ENCODE measurements at places on chromosomes 6 and 20.

DNA sequence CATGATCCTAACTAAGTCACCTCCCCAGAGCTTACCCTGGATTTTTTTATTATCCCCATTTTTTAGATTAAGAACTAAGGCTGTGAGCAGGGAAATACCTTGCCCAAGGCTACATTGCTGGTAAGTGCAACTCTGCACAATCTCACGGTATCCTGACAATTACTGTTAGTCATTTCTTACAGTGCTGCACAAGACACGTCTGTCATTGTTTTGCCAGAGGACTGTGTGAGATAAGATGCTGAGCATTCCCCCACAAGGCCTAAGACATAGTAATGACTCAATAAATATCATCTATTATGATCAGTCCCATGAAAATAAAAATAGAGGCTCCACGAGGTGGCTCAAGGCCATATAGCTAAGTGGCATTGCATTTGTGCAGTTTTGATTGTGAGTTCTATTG is 21.0 kb downstream of the PFDN4 start:
- DNase-seq: no peak

GRCh38 chr6:127177030-127177922 is 58.8 kb downstream of the RSPO3 start:
- DNase-seq: no peak

- no peak for DNase-seq
Observed at GRCh38 chr6:83518816-83519480, 6.6 kb downstream of the PRSS35 start.

DNA sequence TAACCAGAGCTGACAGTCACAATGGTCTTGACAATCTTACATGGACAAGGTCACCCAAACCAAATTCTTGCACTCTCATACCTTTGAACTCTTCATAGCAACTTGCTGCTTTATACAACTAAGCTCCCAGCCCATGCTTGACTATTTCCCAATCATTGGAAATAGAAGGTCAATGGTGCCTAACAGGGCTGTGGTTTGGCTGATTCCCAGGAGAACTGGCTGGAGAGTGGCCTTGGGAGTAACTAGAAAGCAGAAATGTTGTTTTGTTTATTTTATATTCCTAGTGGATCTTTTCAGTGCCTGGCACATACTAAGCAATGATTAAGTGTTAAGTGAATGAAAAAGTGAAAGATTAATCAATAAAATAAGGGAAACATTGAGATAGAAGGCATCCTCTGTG is 3.0 kb downstream of the SPINT4 start:
- no peak for DNase-seq

DNA sequence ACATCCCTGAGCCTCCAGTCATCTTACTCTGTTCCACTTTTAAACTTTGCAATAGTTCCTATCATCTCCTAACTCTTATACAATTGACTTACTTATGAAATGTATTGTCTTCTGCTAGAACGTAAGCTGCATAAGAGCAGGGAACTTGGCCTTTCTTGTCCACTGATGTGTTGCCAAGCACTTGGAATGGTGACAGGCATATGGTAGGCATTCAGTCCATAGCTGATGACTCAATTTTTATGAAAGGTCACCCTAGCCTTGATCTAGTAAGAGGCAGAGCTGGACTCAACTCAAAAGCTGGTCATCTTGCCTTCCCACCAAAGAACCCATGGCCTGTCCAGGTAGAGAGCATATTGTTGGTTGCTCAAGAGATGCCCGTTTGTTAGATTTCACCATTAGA is 82.4 kb upstream of the FAM184A start:
- no peak for DNase-seq

GRCh38 chr6:28876710-28877109 is 47.1 kb downstream of the TRIM27 start:
- DNase-seq: no peak

DNA sequence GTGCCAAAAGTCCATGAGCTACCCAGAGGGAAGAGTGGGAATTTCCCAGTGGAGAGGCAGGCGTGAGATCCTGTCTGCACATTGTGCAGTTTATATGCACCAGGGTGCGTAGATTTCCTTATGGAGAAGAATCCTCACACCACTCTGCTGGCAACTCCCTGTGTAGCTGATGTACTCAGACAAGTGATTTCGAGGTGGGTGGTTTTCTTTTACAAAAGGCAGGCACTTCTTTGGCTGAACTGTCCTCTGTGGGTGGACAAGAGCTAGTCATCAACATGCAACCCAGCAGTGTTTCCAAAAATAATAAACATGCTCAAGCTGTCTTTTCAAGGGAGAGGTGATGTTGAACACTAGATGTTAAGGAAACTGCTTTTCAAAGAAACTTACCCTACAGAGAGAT is 121.7 kb upstream of the NXT1 start:
- DNase-seq: peak; percentile 11

DNA sequence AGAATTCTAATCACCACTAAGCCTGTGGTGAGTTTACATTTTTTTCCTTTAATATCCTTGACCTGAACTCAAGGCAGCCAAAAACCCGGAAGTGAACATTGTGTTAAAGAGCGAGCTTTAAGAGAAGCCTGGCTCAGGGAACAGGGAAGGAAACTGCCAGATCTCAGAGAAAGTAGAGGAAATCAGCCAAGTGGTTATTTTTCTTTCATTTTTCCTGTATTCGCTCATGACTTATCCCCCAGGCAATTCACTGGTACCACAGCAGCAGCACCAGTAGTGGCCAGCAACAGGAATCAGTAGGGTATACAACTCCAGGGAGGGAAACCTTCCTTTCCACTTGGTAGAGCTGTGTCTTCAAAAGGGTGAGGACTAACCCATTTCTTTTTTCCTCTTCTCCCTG is 89.6 kb upstream of the HMGCLL1 start:
- DNase-seq: no peak

DNA sequence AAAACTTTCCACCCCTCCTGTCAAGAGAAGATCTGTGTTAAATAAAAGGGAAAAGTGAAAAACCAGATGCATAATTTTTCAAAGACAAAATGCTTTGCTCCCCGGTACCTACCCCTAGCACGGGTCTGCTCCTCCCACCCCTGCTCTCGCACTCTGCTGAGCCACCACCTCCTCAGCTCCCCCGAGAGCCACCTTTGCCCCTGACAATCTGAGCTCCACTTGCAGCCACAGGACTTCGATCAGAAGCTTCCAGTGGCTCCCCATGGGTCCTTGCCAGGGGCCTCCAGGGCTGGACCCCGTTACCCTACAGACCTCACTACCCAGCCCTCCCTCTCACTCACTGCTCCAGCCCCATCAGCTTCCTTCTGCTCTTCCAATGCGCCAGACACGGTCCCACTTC is 171.7 kb downstream of the PREX1 start:
- DNase-seq: no peak

GRCh38 chr20:31555203-31555775 is 41.0 kb downstream of the HM13 start:
- DNase-seq: no peak

GRCh38 chr20:23841693-23842092 is 15.2 kb upstream of the CST2 start:
- DNase-seq: no peak

DNA sequence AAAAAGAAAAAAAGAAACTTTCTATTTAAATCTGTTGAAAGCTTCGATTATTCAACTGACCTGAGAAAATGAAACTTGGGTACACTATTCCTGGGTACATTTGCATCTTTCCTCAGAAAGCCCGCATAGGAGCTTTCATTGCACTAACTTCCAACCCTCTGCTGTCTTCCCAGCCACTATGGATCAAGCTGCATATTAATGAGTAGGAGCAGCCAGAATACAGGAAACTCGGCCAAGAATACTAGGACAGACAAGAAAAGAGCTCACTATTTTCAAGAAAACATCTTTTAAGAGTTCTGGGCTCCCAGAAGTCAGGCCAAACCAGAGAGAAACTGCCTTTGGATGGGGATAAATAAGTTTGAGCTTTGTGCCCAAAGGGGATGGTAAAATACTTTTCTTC is 135.0 kb upstream of the CCDC28A start:
- no peak for DNase-seq

DNA sequence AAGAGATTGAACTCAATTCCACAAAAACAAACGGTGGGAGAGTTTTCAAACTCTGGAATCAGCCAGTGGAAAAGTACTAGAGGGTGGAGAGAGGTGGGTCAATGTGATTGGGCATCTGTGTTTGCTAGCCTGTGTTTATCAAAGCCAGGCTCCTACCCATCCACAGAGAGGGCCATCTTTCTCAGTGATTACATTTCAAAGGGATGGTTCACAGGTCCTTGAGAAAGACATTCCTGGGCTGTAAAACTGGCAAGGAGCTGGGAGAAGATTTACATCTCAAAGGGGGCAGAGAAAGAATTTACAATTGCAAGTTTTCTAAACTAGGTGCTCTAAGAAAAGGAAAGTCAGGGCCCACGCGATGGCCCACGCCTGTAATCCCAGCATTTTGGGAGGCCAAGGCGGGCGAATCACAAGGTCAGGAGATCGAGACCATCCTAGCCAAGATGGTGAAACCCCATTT is 146.8 kb upstream of the UST start:
- peak; percentile 83 for DNase-seq

DNA sequence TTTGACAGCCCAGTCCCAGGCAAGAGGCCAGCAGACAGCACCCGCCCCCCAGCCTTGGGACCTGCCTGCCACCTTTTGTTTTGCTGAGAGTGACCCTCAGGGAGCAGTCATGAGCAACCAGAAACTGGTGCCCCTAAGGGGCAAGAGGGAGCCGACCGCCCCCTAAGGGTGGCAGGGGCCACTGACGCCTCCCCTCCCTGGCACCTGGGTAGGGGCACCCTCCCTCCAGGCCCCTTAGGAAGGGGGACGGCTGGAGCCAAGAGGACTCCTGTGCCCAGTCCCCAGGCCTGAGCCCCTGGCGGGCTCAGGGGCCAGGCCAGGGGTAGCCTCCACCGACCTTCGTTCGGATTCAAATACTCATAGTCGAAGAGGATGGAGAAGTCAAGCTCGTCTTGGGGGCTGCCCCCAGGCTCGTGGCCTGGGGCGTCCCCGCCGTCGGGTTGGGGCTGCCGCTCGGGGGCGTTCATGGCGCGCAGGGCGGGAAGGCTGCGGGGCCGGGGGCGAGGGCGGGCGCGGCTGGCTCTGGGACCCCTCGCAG is 417 bp downstream of the NFATC2 start:
- DNase-seq: peak; percentile 23
